Osteocyte (in vitro differentiated cells): ENCODE measurements at places on chromosomes 16 and 17. TPM values are rescaled to one million over a fixed set of nuclear protein-coding genes. Genes with fewer than 3 reads are reported as not detected.

DNA sequence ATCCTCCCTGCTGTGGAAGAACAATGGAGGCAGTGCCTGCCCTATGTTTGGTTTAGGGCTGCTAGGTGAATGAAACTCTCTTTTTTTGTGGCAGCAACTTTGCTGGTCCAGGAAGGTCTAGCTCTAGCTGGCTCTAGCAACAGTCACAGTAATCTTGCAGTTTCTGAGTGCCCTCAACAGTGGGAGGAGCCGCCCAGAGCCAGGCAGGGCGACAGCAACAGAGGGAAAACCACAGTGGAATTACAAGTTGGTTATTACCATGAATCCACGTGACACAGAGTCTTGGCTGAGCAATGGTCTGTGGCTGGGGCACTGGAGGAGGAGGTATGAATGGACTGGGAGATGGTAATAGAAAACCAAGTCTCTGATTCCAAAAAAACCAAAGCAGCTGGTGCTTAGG lies 10.3 kb downstream of the HSPB9 start:
- H3K4me1 ChIP-seq: peaks cover 30% of the 10 kb centered on the region
- H3K27me3 ChIP-seq: no peaks in the 10 kb centered on the region
- peaks cover 20% of the 10 kb centered on the region for H3K36me3 ChIP-seq
- H3K4me3 ChIP-seq: no peak overlapping the region

GRCh38 chr17:15442311-15443180 lies 24.9 kb downstream of the CDRT4 start:
- H3K4me1 ChIP-seq: peaks cover 6% of the 10 kb centered on the region
- peaks cover 12% of the 10 kb centered on the region for H3K36me3 ChIP-seq
- no peak for DNase-seq
- no peak overlapping the region for H3K27ac ChIP-seq

Gene EFNB3
- total RNA-seq: 12.3 and 12.7 TPM in 2 replicates

DNA sequence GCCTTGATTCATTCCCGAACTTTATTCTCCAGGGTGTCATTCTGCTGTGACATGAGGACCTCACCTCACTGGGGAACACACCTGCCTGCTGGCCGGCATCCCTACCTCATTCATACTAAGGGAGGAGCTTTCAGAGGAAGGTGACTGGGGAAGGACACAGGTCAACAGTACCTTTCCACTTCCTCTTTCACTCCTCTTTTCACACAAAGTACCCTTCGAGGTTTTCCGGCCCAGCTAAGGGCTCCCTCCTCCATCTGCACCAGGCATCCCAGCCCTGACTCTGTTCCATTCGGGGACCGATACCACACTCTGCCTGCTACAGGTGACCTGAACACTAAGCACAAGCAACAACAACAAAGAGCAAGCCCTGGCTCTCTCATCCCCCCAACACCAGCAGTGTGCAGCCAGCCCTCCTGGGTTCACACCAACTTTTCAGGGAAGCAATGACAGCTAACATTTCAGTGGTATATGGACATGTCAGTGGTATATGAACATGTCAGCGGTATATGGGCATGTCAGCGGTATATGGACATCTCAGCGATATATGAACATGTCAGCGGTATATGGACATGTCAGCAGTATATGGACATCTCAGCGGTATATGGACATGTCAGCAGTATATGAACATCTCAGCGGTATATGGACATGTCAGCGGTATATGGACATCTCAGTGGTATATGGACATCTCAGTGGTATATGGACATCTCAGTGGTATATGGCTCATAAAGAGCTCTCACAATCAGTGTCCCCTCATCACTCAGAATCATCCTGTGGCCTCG lies 16.0 kb downstream of the TRIM25 start:
- H3K36me3 ChIP-seq: peaks cover 45% of the 10 kb centered on the region
- no peak overlapping the region for H3K4me3 ChIP-seq
- H3K4me1 ChIP-seq: peaks cover 13% of the 10 kb centered on the region
- H3K27ac ChIP-seq: no peak overlapping the region
- no peaks in the 10 kb centered on the region for H3K27me3 ChIP-seq

Gene ITGB4
- total RNA-seq: 460 and 524 TPM in 2 replicates

- H3K4me1 ChIP-seq: peaks cover 3% of the 10 kb centered on the region
- peaks cover 22% of the 10 kb centered on the region for H3K27me3 ChIP-seq
Measured at GRCh38 chr16:71426880-71427615, 14.8 kb downstream of the TLE7 start.

Gene ARHGDIA
- 430 and 433 TPM in 2 replicates for total RNA-seq

Gene SOST
- not detected in 2 replicates for total RNA-seq

GRCh38 chr17:55347341-55347740 lies 74.3 kb downstream of the MMD start:
- H3K4me3 ChIP-seq: no peak overlapping the region
- H3K27me3 ChIP-seq: peaks cover 28% of the 10 kb centered on the region
- H3K4me1 ChIP-seq: no peaks in the 10 kb centered on the region
- no peak overlapping the region for H3K27ac ChIP-seq
- no peaks in the 10 kb centered on the region for H3K36me3 ChIP-seq
- peak; percentile 11 for DNase-seq

Gene OTOA
- 0.08 TPM in 1 of 2 replicates, not detected in the other for total RNA-seq

DNA sequence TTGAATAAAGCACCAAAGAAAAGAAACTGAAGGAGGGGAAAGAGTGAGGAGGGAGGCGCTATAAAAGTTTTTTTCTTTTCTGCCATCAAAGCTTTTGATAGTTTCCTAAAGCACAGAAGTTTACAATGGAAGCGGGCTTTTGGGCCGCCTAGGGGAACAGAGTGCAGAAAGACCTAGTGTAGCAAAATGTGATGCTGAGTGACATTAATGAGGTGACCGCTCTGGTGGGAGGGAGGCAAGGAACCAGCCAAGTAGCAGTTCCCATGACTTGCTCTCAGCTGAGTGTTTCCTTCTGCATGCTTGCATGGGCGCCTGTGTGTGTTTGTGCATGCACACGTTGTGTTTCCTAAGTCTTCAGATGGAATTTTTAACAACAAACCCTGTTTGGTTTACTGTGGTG lies 15.5 kb downstream of the MSI2 start:
- H3K4me1 ChIP-seq: peaks cover 2% of the 10 kb centered on the region
- H3K4me3 ChIP-seq: no peak overlapping the region
- peaks cover 64% of the 10 kb centered on the region for H3K36me3 ChIP-seq
- H3K27me3 ChIP-seq: no peaks in the 10 kb centered on the region
- no peak for DNase-seq
- no peak overlapping the region for H3K27ac ChIP-seq

GRCh38 chr16:1823821-1824220 lies 2.8 kb downstream of the HAGH start:
- H3K36me3 ChIP-seq: peaks cover 4% of the 10 kb centered on the region
- H3K4me3 ChIP-seq: peak overlapping the region; percentile 18
- no peaks in the 10 kb centered on the region for H3K27me3 ChIP-seq
- no peak for DNase-seq
- H3K4me1 ChIP-seq: peaks cover 30% of the 10 kb centered on the region

GRCh38 chr17:38729886-38730525 lies at the start of gene CISD3:
CISD3 (plus strand) TSS chr17:38730341; CDS start chr17:38730359, 18 bp downstream.
- H3K27ac ChIP-seq: peak within 1 kb of the TSS; percentile 88
- H3K4me1 ChIP-seq: peaks cover 27% of the 10 kb centered on the region
- H3K4me3 ChIP-seq: peak within 1 kb of the TSS; percentile 81
- peaks cover 5% of the 10 kb centered on the region for H3K36me3 ChIP-seq
- H3K27me3 ChIP-seq: no peaks in the 10 kb centered on the region

Gene KRTAP4-3
- total RNA-seq: not detected in 2 replicates

Gene DPEP3
- not detected in 2 replicates for total RNA-seq

DNA sequence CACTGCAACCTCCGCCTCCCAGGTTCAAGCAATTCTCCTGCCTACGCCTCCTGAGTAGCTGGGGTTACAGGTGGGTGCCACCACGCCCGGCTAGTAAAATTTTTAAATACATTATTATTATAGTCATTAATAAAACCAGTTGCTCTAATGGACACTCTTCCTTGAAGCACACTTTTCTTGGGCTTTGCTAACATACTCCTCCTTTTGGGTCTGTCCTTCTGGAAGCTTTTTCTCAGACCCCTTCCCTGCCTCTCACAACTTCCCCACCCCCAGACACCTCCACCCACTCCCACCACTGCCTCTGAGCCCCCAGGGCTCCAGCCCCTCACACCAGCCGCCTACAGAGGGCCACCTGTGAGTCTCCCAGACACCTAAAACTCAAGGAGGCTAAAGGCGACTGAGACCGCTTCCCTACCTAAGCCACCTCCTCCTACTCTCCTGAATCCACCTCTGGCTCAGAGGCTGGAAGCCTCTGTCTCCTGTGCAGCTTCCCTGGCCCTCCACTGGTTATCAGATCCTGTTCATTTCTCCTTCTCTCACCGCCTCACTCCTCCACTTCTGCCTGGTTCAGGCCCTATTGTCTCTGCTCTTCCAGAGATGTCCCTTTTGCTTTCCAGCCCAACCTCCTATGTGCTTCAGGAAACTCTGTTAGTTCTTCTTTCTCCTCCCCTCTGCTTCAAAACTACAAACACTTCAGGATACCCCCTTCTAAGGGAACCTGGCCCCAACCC lies 2.1 kb upstream of the CUEDC1 start:
- no peaks in the 10 kb centered on the region for H3K27me3 ChIP-seq
- no peak overlapping the region for H3K4me3 ChIP-seq
- peaks cover 25% of the 10 kb centered on the region for H3K4me1 ChIP-seq
- H3K27ac ChIP-seq: no peak overlapping the region

Gene SYCE1L
- total RNA-seq: 4.1 and 5.5 TPM in 2 replicates

Gene CTRB1
- not detected in 2 replicates for total RNA-seq

- peaks cover 3% of the 10 kb centered on the region for H3K27me3 ChIP-seq
- H3K36me3 ChIP-seq: no peaks in the 10 kb centered on the region
- DNase-seq: no peak
- no peak overlapping the region for H3K4me3 ChIP-seq
- H3K4me1 ChIP-seq: peaks cover 3% of the 10 kb centered on the region
- H3K27ac ChIP-seq: no peak overlapping the region
Measured at GRCh38 chr16:81738783-81739496, 40.2 kb upstream of the PLCG2 start.

- H3K27ac ChIP-seq: peak overlapping the region; percentile 31
- DNase-seq: no peak
- H3K27me3 ChIP-seq: no peaks in the 10 kb centered on the region
Measured at GRCh38 chr17:78408476-78409050, 30.1 kb downstream of the PGS1 start.

Gene MPO
- not detected in 2 replicates for total RNA-seq

Gene HASPIN
- total RNA-seq: 1.9 and 2.6 TPM in 2 replicates

GRCh38 chr17:2418572-2418971 lies 17.7 kb upstream of the MNT start:
- no peak overlapping the region for H3K4me3 ChIP-seq
- H3K27ac ChIP-seq: peak overlapping the region; percentile 47
- no peaks in the 10 kb centered on the region for H3K27me3 ChIP-seq
- peaks cover 5% of the 10 kb centered on the region for H3K36me3 ChIP-seq
- peaks cover 27% of the 10 kb centered on the region for H3K4me1 ChIP-seq

DNA sequence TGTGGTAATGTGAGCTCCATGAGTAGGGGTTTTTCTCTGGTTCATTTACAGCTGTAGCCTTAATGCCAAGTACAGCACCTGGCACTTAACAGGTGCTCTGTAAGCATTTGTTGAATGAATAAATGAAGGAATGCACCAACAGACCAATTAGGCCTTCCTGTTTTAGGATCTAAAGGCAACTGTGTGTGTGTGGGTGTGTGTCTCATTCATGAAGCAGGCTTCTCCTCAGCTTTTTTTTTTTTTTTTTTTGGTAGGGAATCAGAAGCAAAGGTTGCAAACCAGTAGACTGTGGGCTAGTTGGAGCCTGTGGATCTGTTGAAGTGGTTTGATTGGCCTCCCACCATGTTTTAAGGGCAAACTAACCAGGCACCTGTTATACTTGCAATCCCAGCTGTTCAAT lies 48.1 kb downstream of the HS3ST2 start:
- H3K4me1 ChIP-seq: no peaks in the 10 kb centered on the region
- no peak overlapping the region for H3K27ac ChIP-seq
- no peak overlapping the region for H3K4me3 ChIP-seq

DNA sequence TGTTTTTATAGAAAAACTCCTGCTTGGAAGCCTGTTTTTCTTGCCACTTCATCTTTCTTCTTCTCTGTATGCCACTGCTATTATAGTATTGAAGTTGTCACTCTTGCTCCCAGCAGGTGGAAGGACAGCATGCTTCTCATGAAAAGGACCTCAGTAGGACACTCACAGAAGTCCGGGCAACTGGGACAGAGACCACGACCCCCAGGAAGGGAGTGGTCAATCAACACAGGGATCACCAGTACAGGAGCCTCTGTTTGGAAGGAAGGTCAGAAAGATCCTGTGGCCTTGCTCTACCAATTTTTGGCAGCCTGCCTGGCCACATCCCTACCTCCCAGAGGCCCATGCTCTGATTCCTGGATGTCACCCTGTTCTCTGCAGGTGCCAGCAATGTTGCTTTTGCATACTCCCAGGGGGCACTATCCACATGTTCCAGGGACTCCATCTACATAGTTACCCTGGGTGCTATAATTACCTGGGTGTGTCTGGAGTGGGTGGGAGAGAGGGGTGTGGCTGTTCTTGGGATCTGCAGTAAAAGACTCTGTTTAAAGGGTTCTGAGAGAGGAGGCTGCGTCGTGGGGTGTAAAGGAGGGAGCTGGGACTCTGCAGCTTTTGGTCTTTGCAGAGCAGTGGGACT lies 13.7 kb upstream of the AKAP10 start:
- H3K27me3 ChIP-seq: peaks cover 33% of the 10 kb centered on the region
- peak; percentile 30 for DNase-seq
- H3K4me3 ChIP-seq: no peak overlapping the region
- H3K27ac ChIP-seq: no peak overlapping the region

DNA sequence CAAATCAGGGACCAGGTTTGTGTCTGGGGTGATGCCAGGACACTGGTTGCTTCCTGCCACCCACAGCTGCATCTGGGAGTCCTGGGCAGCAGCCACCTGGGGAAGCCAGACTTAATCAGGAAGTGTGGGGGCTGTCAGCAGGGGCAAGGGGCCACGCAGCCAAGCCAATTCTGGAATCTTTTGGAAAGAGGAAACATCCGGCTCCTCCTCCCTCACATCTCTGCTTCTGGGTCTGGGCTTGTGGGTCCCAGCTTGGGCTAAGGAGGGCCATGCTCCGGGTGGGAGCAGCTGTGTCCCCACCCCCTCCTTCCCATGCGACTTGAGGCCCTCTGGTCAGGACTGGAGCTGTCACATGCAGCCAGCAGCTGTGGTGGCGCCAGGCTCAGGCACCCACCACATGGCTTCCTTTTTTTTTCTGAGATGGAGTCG lies 37.0 kb upstream of the CCDC182 start:
- H3K36me3 ChIP-seq: no peaks in the 10 kb centered on the region
- H3K4me1 ChIP-seq: peaks cover 4% of the 10 kb centered on the region
- H3K27me3 ChIP-seq: peaks cover 29% of the 10 kb centered on the region
- DNase-seq: no peak

Gene TP53TG3B
- not detected in 2 replicates for total RNA-seq
